Left renal pelvis (tissue), 4 donors: ENCODE measurements at places on chromosomes 2 and 18.

DNA sequence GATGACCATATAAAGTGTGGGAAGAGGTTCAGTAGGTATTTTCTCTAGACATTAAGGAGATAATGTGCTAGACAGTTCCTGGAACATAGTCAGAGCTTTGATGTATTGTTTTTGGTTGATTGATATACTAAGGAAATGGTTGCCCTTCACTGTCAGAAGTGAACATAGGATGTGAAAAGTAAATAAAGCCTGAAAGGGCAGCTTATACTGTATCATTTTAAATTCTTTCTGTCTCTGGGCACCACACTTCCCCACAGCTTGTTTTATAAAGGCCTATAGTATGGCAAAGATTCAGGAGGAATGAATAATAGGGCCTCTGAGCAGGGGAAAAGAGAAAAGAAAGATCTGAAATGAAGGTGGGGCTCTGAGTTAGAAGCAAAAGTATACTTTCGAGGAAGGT lies 72.7 kb upstream of the ITPRID2 start:
- no peak for DNase-seq

- DNase-seq: no peak
Observed at GRCh38 chr2:144663207-144663606, 143.3 kb upstream of the ZEB2 start.

- no peak for DNase-seq
Observed at GRCh38 chr18:74478880-74479279, 17.3 kb upstream of the CNDP2 start.

DNA sequence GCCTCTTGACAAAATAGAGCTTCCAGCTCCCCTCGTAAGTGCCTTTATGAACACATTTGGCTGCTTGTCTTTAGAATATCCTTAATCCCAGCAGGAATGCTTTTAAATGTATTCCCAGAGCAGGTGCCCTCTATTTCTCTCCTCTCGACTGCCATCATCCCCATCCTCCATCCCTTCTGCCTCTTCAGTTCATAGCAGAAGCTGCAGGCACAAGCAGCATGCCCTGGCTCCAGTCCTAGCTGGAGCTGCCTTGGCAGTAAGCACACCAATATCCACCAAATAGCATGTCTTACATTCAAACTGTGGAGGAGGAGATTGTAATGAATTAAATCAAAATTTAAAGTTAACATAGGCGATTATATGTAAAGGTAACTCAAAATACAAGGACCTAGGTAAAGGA lies 891.3 kb upstream of the SLC39A10 start:
- DNase-seq: no peak
